Activated CD4-positive, alpha-beta memory T cell treated with anti-CD3 and anti-CD28 coated beads for 36 hours (primary cell): ENCODE measurements at places on chromosomes 13 and 19. TPM values are rescaled to one million over a fixed set of nuclear protein-coding genes. Genes with fewer than 3 reads are reported as not detected.

The TMEM86B gene
- 6.5 TPM for total RNA-seq

The ZNF497 gene
- 0.93 TPM for total RNA-seq

- H3K4me3 ChIP-seq: no peak overlapping the region
- no peak overlapping the region for H3K27ac ChIP-seq
- no peaks in the 10 kb centered on the region for H3K36me3 ChIP-seq
- peaks cover 1% of the 10 kb centered on the region for H3K27me3 ChIP-seq
- peaks cover 9% of the 10 kb centered on the region for H3K4me1 ChIP-seq
Measured at GRCh38 chr13:95480131-95480545, 72.4 kb upstream of the CLDN10 start.

The PABPC3 gene
- 0.81 TPM for total RNA-seq

The MEIS3 gene
- total RNA-seq: 0.26 TPM

The TNNT1 gene
- not detected for total RNA-seq

DNA sequence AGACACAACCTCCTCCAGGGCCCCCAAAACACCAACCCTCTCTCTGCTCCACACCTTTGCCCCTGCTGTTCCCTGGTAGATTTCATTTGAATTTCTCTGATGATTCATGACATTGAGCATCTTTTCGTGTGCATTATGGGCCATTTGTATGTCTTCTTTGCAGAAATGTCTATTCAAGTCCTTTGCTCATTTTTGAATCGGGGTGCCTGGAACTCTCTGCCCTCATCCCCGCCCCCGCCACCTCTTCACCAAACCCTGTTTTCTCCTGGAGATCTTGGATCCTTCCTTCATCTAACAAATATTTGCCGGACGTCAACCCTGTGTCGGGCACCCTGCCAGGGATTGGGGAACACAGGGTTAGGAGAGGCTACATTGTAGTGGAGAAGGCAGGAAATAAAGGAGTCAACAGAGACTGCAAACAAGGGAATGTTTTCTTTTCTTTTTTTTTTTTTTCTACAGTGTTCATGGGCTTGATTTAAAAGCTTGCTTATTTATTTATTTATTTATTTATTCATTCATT is 25.5 kb upstream of the SLC1A5 start:
- peaks cover under 1% of the 10 kb centered on the region for H3K4me1 ChIP-seq
- no peaks in the 10 kb centered on the region for H3K36me3 ChIP-seq
- H3K27ac ChIP-seq: no peak overlapping the region

The CGB8 gene
- not detected for total RNA-seq
